ENCODE measurements at places on chromosomes 3 and 15. TPM values are rescaled to one million over a fixed set of nuclear protein-coding genes. Genes with fewer than 3 reads are reported as not detected.

DNA sequence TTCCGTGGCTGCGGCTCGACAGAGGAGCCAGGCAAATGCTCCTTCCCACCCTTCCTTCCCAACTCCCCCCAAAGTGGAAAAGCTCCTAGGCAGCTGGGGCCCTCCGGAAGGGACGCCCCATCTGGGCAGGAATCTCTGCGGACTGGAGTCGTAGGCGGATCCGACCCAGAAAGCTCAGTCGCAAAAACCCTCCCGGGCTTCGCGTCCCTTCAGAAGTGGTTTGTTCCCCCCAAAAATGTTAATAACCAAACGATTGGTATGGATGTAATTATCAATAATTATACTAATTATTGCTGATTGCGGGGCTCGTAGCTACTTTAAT, 3.8 kb downstream of the RNU6-1 start:
- H3K27ac ChIP-seq: no peak overlapping the region
- peaks cover 35% of the 10 kb centered on the region for H3K4me1 ChIP-seq
- H3K27me3 ChIP-seq: peaks cover 52% of the 10 kb centered on the region
- H3K36me3 ChIP-seq: no peaks in the 10 kb centered on the region
- peak overlapping the region; percentile 52 for H3K4me3 ChIP-seq
- no peak for DNase-seq

CCDC13 gene
- total RNA-seq: 1.0 TPM

RTP3 gene
- total RNA-seq: not detected

- no peaks in the 10 kb centered on the region for H3K27me3 ChIP-seq
- DNase-seq: no peak
- H3K4me1 ChIP-seq: no peaks in the 10 kb centered on the region
- H3K4me3 ChIP-seq: no peak overlapping the region
- no peak overlapping the region for H3K27ac ChIP-seq
- no peaks in the 10 kb centered on the region for H3K36me3 ChIP-seq
Observed at GRCh38 chr15:55778932-55779331, 36.0 kb upstream of the PRTG start.

DNA sequence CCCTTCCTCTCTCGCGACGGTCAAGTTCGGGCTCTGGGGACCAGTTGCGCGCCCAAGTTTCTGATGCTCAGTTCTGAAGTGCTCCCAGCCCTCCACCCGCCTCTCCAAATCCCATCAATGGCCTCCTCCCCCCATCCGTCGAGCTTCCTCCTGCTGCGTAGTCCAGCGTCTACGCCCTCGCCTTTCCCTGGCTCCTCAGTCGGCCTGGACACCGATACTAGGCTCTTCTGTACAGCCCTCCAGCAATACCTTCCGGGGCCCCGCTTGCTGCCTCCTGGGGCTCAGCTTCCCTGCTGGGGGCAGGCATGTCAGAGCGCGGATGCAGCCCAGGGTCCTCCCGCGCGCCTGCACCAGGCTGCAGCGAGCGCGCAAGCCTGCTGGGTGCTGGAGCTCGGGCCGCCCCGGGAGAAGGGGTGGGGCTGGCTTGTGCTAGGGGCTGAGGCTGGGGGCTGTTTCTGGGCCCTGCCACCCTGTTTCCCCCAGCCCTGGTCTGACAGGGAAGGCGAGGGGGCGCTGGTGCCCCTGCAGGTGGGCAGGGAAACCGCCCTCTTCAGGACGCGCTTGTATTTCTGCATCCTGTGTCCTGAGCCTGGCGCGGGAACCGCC, 353.3 kb upstream of the SUCLG2 start:
- no peaks in the 10 kb centered on the region for H3K4me1 ChIP-seq
- no peak overlapping the region for H3K27ac ChIP-seq
- DNase-seq: no peak
- peaks cover 48% of the 10 kb centered on the region for H3K27me3 ChIP-seq
- peak overlapping the region; percentile 34 for H3K4me3 ChIP-seq

IL17RC gene
- 19.2 TPM for total RNA-seq

LCTL gene
- not detected for total RNA-seq

- no peaks in the 10 kb centered on the region for H3K27me3 ChIP-seq
- DNase-seq: no peak
- no peaks in the 10 kb centered on the region for H3K36me3 ChIP-seq
Observed at GRCh38 chr3:126990890-126991289, 8.0 kb downstream of the PLXNA1 start.

MPI gene
- total RNA-seq: 34.0 TPM
